Stomach (tissue), 19 donors: ENCODE measurements at places on chromosomes 4 and X. TPM values are rescaled to one million over a fixed set of nuclear protein-coding genes. Genes with fewer than 3 reads are reported as not detected.

The LRCH2 gene
- 3.8 TPM for total RNA-seq

The MAGEH1 gene
- total RNA-seq: 1.8 TPM

The TEC gene
- 2.0 TPM for total RNA-seq

DNA sequence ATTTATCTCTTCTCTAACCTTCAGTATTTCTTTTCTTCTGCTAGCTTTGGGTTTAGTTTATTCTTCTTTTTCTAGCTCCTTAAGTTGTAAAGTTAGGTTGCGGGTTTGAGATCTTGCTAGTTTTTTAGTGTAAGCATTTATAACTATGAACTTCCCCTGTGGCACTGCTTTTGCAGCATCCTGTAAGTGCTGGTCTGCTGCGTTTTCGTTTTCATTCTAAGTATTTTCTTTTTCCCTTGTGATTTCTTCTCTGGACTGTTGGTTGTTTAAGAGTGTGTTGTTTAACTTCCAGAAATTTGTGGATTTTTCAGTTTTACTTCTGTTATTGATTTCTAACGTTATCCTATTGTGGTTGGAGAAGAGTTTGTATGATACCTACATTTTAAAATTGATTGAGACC lies 11.0 kb upstream of the CTBP1 start:
- DNase-seq: no peak

- peak; percentile 50 for DNase-seq
These were observed 144.9 kb downstream of the C4orf33 start for GRCh38 chr4:129240816-129241215.

The PFKFB1 gene
- total RNA-seq: not detected

The HTN3 gene
- total RNA-seq: not detected

GRCh38 chr4:159103384-159103990 lies 608 bp downstream of the RAPGEF2 start:
- peak; percentile 77 for DNase-seq

The CFP gene
- not detected for total RNA-seq

The GLRB gene
- 6.8 TPM for total RNA-seq

The FGD1 gene
- 15.9 TPM for total RNA-seq

The NUP62CL gene
- total RNA-seq: not detected

DNA sequence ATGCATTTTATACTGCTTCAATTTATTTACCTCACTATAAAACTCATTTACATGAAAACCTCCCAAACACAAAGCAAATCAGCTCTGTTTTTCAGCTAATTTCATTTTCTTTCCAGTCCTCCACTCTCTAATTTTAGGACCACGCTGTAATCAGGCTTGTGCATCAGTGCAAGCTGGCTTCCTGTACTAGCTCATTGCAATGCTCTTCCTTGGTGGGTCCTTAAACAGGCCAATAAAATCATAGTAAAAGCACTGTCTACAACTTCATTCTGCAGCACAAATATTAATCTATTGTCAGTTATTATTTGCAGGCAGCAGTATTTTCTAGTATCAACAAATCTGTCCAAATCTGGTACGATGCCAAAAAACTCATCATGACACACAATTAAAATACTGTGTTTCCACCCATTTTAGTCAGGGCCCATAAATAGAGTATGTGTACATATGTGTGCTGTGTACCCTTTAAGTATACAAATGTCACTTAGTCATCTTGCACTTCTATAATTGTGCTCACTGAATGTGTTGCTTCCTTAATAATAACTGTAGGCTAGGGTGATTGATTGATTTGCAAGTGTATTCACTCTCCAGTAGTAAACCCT lies 178.2 kb upstream of the HCCS start:
- no peak for DNase-seq

DNA sequence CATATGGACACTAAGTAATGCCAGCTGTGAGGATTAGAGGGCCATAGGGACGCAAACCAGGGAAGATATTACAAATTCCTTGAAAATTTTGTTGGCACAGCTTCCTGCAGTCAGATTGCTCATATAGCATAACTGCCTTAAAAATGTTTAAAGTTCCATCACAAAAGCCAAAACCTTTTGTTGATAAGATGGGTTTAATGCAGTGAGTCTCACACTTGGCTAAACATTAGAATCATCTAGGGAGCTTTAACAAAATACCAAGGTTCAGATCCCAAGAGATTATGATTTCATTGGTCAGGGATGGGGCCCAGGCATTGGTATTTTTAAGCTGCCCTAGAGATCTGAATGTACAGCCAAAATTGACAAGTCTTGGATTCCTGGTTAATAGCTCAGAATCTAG lies 376.5 kb upstream of the MAD2L1 start:
- no peak for DNase-seq

DNA sequence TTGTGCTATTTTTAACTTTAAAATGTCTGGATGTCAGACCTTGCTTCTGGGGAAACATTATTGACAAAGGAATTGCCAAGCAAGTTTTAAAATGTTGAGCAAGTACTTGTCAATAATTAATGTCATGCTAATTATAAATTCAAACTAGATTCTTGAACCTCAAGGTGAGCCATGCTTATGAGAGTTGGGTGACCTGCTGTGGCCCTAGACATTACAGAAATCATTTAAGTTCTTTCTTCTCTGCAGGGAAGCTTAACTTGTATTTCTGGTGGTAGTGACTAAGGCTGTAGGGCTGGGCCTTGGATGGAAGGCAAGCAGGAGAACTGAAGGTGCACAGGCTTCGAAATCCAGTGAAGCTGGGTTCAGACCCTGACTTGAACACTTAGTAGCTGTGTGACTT lies 14.8 kb upstream of the UCHL1 start:
- no peak for DNase-seq

DNA sequence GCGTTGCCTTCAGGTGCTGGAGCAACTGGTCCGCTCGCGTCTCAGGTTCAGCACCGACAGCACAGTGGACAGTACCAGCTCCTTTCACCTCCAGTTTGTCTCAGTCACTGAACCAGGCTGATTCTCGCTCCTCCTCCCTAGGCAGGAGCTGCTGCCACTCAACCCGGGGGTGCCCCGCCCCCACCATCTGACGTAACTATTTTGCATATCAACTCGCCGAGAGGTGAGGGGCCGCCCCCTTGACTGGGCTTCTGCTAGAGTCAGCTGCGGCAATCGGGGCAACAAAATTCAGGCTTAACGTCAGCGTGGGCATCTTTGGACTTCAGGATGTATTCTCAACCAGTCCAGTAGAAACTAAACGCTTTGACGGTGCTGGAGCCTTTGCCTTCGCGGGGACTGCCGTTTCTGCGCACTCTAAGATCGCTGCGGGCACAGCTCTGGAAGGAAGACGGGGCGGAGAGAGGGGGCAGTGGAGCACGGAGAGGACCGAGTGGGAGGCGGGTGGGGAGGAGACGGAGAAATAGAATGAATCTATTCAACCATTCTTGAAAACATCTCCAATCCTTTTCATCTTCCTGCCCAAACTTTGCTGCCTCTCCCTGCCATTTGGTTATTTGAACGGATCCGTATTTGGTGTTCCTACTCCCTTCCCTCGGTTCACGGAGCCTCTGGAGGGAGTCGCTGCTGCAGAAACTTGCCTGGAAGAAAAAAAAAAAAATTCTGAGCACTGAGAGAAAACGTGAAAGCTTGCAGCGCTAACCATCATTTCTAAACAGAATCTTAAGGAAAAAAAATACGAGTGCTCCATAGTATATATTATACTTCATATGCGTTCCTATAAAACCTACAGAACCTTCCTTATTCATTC lies at the start of gene FSTL5:
TSS of gene FSTL5 (minus strand) at position 109 of the 868 bp plus-strand sequence. CDS start 52,604 bp downstream, outside the sequence.
- peak; percentile 94 for DNase-seq

The TCEAL5 gene
- total RNA-seq: not detected

DNA sequence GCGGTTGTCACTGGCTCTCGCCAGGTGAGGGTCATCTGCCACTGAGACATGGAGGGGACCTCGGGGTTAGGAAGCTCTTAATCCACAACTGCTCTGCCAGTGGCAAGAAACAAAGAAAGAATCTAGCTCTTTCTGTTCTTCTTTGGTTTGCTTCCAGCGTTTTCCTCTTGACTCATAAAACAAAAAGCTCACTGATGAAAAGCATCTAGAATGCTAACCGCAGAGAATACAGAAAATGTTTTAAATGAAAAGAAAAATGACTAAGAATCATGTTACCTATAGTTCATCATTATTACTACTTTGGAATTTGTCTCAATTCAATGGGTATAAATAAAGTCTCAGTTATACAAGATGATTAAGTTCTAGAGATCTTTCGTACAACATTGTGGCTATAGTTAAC lies 274.8 kb upstream of the TENM3 start:
- no peak for DNase-seq

- DNase-seq: no peak
These were observed 17.2 kb downstream of the RASGEF1B start for GRCh38 chr4:81454499-81454898.

The RUFY3 gene
- 120 TPM for total RNA-seq

- DNase-seq: no peak
These were observed 41.7 kb downstream of the TMEM164 start for GRCh38 chrX:110044346-110045249.

The SHOX gene
- total RNA-seq: 7.5 TPM

DNA sequence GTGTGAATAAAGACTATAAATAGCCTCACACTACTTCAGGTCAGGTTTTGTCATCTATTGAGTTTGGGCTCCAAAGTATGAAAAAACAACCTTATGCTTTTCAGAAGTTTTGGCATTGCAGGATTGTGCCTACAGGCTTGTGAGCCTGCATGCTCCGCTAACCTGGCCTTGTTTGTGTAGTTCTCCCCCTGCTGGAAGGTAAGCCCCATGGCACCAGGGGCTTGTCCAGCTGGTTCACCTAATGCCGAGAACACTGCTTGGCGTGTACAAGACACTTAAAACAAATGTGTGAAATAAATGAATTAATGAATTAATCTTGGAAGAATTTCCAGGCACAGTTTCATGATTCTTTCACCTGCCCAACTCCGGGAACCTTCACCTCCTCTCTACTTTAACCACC lies 1.8 kb upstream of the HSD17B10 start:
- DNase-seq: peak; percentile 89

- no peak for DNase-seq
These were observed 1905.4 kb downstream of the C4orf33 start for GRCh38 chr4:131001371-131001770.

- DNase-seq: no peak
These were observed 77.2 kb upstream of the NEIL3 start for GRCh38 chr4:177232473-177232872.

- DNase-seq: no peak
These were observed 212.0 kb upstream of the KLF3 start for GRCh38 chr4:38452009-38452408.

DNA sequence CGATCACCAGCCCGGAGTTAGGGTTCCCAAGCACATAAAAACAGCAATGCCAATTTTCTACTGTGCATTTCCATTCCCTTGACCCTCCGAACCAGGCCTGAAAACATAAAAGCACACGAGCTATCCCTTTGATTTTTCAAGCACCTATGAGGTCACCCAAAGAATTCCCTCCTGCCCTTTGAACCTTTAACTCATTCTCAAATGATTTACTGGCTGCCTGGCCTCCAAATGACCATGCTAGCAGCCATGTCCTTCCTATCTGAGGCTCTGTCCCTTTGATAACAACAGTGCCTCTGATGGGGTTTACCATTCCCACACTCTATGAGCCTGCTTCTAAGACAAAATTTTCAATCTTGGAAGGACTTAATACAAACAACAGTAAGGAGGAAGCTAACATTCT lies 15.2 kb downstream of the SHROOM4 start:
- no peak for DNase-seq

The CSAG1 gene
- total RNA-seq: not detected

The SPIN2B gene
- total RNA-seq: 6.7 TPM

DNA sequence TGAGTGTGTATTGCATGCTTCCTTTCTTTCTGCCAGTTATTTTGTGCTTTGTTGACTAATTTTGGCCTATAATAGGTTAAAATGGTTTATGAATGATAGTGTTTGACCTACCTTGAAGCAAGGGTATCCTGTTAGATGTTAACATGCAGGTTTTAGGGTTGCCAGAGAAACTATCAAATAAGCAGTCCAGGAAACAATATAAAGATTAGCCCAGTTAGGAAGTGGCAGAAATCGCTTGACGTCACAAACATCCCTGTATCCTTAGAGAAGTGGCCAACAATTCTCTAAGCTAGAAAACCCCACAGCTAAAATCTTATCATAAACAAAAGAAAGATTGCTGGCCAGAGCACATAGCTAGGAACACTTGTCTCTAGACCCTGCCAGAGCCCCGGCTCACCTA lies 3.8 kb downstream of the NAP1L5 start:
- no peak for DNase-seq

- no peak for DNase-seq
These were observed 13.4 kb upstream of the TNIP3 start for GRCh38 chr4:121177246-121178137.

DNA sequence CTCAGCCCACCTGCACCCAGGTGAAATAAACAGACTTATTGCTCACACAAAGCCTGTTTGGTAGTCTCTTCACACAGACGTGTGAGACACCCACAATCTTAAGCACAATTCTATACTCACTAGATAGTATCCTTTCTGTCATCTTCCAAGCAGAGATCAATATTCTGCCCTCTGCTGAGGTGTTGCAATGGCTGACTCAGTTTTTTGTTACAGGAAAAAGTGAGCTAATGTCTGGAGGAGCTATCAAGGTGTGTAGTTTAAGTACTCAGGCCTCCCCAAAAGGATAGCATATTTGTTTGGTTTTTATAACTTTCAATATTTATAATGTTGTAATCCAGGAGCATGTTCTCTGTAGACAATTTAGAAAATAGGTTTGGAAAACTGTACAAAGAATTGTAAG lies 775.2 kb upstream of the POU3F4 start:
- DNase-seq: no peak

DNA sequence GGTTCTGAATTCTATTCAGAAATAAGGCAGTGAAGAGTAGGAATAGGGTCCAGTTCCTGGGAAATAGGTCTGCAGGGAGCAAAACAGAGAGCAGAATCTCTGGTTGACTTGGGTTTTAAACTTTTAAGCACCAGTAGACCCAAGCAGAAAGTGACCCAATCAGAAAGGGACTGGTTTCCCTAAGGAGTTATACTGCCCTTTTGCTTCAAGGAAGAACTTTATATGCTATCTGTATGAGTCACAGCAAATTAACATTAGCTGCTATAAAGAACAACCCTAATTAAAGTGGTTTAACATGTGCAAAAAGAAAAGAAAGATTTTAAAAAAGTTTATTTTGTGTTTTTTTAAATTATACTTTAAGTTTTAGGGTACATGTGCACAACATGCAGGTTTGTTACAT lies 263.6 kb upstream of the EMCN start:
- no peak for DNase-seq

- DNase-seq: peak; percentile 30
These were observed at the start of gene EGFL6 for GRCh38 chrX:13569479-13570260. Gene EGFL6, plus strand, starts transcription at chrX:13569601. Its CDS starts 261 bp downstream, at chrX:13569862.

- DNase-seq: peak; percentile 84
These were observed 5.6 kb upstream of the ADD1 start for GRCh38 chr4:2837904-2838496.

The CHRNA9 gene
- not detected for total RNA-seq
